CD14-positive monocyte (primary cell): ENCODE measurements at places on chromosomes 7 and 10.

DNA sequence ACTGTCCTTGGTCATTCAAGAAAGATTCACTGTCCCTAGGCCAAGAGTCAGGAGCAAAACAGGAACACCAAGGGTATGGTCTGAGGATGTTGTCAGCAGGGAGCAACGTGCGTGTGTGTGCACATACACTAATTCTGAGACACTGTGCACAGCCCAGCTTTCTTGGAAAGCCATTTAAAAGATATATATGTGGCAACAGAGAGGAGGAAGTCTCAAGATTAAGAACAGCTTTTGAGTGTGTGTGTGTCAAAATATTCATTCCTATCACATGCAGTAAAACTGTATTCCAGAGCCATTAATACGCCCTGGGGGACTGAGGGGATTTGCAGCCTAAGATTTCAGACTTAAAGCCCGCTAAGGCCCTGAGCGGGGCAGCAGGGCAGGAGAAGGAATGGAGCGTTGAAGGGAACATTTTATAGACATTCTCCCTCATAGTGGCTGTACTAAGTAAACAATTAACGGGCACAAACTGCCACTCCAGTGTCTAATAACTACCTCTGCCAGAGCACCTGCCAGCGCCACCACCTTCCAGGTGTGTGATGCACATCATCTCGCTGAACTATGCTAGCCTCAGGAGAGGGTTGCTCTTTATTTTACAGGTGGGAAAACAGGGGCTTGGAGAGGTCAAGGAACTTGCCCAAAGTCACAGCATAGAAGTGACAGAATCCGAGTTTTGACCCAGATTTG is 2.0 kb downstream of the NOD1 start:
- no peaks in the 10 kb centered on the region for H3K36me3 ChIP-seq
- H3K27me3 ChIP-seq: no peaks in the 10 kb centered on the region
- peaks cover 45% of the 10 kb centered on the region for H3K4me1 ChIP-seq
- DNase-seq: no peak
- H3K27ac ChIP-seq: no peak overlapping the region
- H3K4me3 ChIP-seq: no peak overlapping the region

DNA sequence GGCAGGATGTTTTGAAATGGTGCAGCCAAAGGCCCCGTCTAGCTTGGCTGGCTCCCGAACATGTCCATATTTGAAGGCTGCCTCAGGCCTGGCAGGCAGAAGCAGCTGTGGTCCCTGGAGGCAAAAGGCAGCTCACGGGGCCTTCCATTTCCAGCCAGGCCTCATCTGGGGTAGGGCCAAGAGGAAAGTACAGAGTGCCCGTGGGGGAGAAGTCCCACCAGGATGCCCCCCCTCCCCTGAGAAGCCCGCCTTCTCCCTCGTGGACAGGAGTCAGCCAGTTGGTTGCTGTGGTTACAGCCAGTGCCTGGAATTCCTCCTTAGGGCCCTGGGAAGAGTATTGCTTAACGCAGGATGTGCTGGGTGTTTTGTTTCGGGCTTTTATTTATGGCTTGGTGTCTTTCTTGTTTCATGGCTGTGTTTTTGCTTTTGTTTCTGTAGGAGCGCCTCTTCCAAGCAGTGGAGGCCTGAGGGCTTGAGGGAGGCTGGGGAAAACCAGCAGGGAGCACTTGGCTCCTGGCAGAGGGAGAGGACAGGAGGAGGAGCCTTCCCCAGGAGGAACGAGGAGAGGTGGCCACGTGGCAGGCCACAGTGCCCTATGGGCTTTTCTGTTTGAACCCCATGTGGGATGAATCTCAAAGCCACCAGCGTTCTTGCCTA is 45.4 kb downstream of the CHST3 start:
- no peaks in the 10 kb centered on the region for H3K4me1 ChIP-seq
- H3K4me3 ChIP-seq: no peak overlapping the region
- H3K36me3 ChIP-seq: no peaks in the 10 kb centered on the region
- DNase-seq: no peak
- no peaks in the 10 kb centered on the region for H3K27me3 ChIP-seq

GRCh38 chr10:72744566-72744965 is 52.6 kb downstream of the MCU start:
- H3K4me3 ChIP-seq: no peak overlapping the region
- H3K27me3 ChIP-seq: no peaks in the 10 kb centered on the region
- H3K27ac ChIP-seq: no peak overlapping the region
- H3K36me3 ChIP-seq: peaks cover 8% of the 10 kb centered on the region
- no peak for DNase-seq

DNA sequence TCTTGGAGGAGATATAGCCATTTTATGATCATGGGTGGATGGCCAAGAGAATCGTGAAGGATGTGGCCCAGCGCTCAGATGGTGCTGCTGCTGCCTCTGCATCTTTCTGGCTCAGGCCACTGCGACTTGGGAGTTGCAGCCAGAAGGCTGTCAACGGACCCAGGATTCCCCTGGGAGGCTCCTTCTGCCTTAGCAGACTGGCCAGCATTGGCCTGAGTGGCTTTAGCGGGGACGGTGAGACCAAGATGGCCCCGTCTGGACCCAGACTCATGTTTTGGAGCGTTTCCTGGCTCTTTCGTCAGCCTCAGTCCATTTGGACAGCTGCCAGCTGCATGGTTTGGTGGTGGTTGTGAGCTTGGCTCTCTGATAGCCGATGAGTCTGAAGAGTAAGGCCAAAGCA is 97.2 kb downstream of the GALNT17 start:
- H3K27ac ChIP-seq: no peak overlapping the region
- H3K4me3 ChIP-seq: no peak overlapping the region
- H3K4me1 ChIP-seq: no peaks in the 10 kb centered on the region
- H3K36me3 ChIP-seq: no peaks in the 10 kb centered on the region

- H3K27ac ChIP-seq: no peak overlapping the region
- H3K4me3 ChIP-seq: no peak overlapping the region
- H3K4me1 ChIP-seq: no peaks in the 10 kb centered on the region
- no peaks in the 10 kb centered on the region for H3K36me3 ChIP-seq
Observed at GRCh38 chr7:97016381-97017191, 8.0 kb downstream of the DLX5 start.

DNA sequence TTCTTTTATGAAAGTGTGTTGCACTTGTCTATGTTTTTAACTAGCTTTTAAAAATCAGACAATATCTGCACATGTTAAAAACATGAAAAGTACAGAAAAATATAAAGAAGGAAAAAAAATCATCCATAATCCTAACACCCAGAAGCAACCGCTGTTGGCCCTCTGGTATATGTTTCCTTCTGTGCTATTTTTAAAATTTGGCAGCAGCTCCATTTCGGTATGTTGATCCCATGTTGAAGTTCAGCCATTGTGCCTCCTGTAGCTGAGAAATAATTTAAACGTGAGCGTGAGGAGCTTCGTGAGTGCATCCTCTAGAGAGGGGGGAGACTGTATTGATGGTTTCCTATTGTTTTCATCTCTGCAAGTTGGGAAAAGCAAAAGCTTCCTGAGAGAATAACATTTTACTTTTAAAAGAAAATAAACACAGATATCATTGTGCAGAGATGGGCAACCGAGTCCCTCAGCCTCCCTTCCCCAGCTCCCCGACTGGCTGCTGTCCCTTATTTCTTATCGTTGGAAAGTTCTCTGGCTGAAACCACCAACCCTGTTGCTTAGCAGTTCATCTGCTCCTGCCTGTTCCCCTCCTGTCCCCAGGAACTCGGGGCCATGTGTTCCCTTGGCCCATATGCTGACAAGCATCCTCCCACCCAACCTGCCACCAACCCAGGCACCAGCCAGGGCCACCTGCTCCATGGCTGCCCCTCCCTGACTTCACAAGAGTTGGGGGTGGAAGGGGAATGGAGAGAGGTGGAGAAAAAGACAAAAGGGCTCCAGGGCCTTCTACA is 499.1 kb upstream of the PODXL start:
- no peaks in the 10 kb centered on the region for H3K36me3 ChIP-seq
- no peak for DNase-seq
- H3K27me3 ChIP-seq: no peaks in the 10 kb centered on the region
- H3K4me1 ChIP-seq: no peaks in the 10 kb centered on the region

DNA sequence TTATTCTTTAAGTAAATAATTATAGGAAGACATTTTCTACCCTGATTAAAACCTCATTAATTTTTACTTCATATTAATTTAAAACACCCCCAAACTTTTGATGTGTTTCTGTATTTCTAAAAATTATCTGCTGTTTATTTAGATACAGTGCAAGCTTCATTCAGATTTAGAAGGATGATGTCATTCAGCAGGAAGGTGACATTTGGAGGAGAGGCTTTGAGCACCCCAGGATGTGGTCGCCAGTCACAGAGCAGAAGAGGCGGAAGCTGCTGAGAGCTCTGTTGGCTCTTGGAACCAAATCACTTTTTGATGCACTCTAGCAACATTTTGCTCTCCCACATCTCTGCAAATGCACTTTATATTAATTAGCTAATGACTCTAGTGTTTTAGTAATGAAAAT is 233.9 kb upstream of the CACNA2D1 start:
- H3K4me1 ChIP-seq: no peaks in the 10 kb centered on the region
- H3K36me3 ChIP-seq: no peaks in the 10 kb centered on the region
- H3K4me3 ChIP-seq: no peak overlapping the region
- no peaks in the 10 kb centered on the region for H3K27me3 ChIP-seq
- H3K27ac ChIP-seq: no peak overlapping the region

DNA sequence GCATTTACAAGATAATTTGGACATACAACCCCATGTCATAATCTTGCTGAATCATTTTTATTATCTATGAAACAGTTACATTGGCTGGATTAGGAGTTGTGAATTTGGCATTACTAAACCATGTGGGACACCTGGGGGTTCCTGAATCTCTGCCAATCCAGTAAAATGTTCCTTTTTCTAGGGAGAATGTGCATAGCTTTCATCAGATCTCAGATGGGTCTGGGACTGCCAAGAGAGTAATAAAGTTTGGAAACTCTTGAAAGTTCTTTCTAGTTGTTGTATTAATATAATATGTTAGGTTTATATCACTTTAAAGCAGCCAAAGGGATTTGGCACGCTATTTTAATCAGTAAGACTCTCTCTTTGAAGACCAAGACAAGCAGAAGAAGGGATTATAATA is 62.7 kb downstream of the SEMA3E start:
- DNase-seq: no peak
- H3K27ac ChIP-seq: no peak overlapping the region
- H3K36me3 ChIP-seq: no peaks in the 10 kb centered on the region

DNA sequence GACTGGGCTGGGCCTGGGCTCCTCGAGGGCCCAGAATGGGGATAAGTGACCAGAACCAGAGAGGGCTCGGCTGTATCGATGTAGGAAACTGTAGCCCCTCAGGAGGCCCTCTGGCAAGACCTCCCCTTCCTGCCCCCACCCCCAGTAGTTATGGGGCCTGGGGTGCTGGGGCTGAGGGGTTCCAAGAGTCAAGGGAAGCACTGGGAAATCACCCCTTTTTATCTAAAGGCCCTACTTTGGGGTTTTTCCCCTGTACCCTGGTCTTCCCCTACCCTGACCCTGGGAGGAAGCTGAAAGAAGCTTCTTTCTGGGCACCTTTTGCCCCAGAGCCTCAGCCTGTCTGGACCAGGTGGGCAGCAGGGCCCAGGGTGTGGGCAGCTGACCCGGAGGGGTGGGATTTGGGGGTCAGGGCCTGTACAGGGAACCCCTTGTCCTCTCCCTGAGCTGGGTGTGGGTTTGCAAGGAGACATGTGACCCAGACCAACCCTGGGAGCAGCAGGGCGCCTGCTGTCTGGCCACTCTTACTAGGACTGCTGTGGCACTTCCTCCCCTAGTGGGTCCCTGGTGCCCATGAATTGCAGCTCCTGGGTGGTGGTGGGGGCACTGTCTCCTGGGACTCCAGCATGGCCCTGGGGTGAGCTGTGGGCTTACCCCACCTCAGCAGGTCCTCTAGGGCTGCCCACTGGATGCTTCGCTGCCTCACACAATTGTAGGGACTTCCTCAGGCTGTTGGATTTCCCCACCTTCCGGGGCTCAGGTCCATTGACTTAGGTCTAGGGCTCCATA is 1.5 kb downstream of the IRF5 start:
- H3K27me3 ChIP-seq: no peaks in the 10 kb centered on the region
- peak overlapping the region; percentile 97 for H3K4me3 ChIP-seq
- peaks cover 80% of the 10 kb centered on the region for H3K4me1 ChIP-seq
- H3K27ac ChIP-seq: peak overlapping the region; percentile 90
- peak; percentile 51 for DNase-seq
- peaks cover 9% of the 10 kb centered on the region for H3K36me3 ChIP-seq

- no peak overlapping the region for H3K27ac ChIP-seq
- DNase-seq: peak; percentile 23
- peaks cover 30% of the 10 kb centered on the region for H3K36me3 ChIP-seq
- no peak overlapping the region for H3K4me3 ChIP-seq
- H3K27me3 ChIP-seq: no peaks in the 10 kb centered on the region
Observed at GRCh38 chr7:102450242-102450641, 14.4 kb downstream of the ALKBH4 start.

- no peak overlapping the region for H3K4me3 ChIP-seq
- no peaks in the 10 kb centered on the region for H3K4me1 ChIP-seq
- peaks cover 2% of the 10 kb centered on the region for H3K27me3 ChIP-seq
Observed at GRCh38 chr10:30166929-30167328, 107.5 kb upstream of the JCAD start.

- no peaks in the 10 kb centered on the region for H3K27me3 ChIP-seq
- DNase-seq: no peak
- no peaks in the 10 kb centered on the region for H3K36me3 ChIP-seq
- peaks cover 60% of the 10 kb centered on the region for H3K4me1 ChIP-seq
- no peak overlapping the region for H3K27ac ChIP-seq
- H3K4me3 ChIP-seq: no peak overlapping the region
Observed at GRCh38 chr7:120993553-120994191, 5.2 kb downstream of the CPED1 start.

DNA sequence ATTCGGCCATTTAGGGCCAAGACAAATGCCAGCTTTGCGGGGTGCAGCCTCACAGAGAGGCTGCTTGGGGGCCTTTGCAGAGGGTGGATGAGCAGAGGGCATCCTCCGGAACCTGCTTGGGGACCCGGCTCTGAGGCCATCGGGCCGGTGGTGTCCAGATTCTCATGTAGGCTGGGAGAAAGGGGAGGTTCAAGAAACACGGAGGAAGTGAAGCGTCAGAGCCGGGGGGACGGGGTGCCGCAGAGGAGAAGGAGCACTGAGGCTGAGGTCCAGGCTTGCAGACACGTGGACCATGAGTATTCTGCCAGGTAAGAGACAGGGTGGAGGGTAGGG is 150.7 kb upstream of the SHH start:
- no peak overlapping the region for H3K27ac ChIP-seq
- DNase-seq: no peak
- no peaks in the 10 kb centered on the region for H3K4me1 ChIP-seq
- H3K27me3 ChIP-seq: no peaks in the 10 kb centered on the region
- no peak overlapping the region for H3K4me3 ChIP-seq
